ENCODE measurements at places on chromosomes 5 and 9.

GRCh38 chr5:56649569-56649968, 165.8 kb upstream of the MAP3K1 start:
- DNase-seq = no peak

DNA sequence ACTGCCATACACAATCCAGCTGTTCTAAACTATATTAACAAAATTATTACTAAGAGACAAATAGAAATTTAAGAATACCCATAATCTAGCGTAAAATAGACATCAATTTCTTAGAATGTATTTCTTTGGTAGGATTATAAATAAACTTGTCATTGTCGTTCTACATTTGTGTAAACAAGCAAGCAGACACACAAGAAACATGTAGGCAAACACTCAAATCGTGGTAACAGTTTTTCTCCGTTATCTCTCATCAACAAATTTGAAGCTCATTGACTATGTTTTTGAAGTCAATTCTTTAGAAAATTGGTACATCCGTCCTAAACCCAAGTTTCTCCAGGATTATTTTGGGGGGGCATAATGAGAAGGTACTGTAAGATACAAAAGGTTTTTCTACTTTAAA, 832.2 kb downstream of the DTWD2 start:
- no peak for DNase-seq

DNA sequence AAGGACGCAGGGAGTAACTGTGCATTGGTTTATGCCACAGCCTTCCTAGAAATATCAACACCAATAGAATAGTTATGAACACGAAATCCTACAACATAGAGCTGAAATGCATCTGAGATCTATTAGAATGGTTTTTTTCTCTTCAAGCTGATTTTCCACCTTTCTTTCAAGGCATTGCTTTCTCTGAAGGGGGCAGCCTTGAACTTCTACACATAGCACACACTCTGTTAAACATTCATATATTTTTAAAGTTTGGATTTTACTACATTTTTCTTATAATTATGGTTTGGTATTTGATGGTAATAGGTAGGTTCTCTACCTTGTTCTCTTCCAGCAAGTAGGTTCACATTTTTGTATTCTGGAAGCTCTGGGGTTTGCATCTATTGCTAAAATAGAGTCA, 661.8 kb downstream of the SEMA5A start:
- DNase-seq = no peak

GRCh38 chr5:178483620-178484019, 106.6 kb downstream of the COL23A1 start:
- DNase-seq = peak; percentile 45

DNA sequence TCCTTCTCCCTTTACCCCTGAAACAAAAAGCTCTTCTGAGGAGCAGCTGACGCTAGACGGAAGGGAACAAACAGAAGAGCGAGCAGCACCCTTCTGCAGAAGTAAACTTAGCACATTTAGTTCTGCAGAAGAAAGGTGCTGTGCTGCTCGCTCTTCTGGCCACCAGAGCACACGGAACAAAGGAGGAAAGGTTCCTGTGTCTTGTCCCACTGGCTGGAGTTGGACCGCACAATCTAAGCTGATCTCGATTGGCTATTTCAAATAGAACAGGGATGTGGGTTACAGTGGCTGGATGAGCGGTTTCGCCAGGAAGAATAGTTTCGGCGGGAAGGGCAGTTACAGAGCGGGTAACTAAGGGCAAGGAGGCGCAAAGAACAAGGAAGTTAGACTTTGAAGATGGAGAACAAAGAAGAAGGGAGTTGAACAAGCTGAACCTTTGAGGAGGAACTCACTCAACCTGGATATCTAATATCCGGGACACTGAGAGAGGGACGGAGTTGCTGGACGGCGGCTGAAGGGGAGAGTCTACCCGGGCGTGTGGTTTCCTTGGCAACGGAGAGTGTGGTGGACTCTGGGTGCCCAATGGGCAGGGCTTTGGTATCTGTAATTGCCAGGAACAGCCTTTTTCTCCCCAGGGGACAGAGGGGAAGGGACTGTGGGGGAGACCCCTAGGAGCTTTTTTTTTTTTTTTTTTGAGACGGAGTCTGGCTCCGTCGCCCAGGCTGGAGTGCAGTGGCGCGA, 7.1 kb downstream of the GTF3C5 start:
- DNase-seq = no peak

DNA sequence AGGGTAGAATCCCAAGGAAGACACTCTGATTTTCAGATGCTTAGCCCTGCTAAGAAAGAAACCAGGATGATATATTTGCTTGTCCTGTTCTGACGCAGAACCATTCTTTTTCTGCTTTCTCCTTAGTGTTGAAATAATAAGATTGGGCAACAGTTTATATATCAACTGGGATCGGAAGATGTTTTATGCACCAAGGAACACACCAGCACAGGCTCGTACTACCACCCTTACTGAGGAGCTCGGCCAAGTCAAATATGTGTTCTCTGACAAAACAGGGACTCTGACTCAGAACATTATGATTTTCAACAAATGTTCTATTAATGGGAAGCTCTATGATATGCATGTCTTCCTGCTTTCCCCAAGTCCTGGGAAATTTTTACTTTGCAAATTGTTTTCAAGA, 19.0 kb upstream of the RUSC2 start:
- no peak for DNase-seq

DNA sequence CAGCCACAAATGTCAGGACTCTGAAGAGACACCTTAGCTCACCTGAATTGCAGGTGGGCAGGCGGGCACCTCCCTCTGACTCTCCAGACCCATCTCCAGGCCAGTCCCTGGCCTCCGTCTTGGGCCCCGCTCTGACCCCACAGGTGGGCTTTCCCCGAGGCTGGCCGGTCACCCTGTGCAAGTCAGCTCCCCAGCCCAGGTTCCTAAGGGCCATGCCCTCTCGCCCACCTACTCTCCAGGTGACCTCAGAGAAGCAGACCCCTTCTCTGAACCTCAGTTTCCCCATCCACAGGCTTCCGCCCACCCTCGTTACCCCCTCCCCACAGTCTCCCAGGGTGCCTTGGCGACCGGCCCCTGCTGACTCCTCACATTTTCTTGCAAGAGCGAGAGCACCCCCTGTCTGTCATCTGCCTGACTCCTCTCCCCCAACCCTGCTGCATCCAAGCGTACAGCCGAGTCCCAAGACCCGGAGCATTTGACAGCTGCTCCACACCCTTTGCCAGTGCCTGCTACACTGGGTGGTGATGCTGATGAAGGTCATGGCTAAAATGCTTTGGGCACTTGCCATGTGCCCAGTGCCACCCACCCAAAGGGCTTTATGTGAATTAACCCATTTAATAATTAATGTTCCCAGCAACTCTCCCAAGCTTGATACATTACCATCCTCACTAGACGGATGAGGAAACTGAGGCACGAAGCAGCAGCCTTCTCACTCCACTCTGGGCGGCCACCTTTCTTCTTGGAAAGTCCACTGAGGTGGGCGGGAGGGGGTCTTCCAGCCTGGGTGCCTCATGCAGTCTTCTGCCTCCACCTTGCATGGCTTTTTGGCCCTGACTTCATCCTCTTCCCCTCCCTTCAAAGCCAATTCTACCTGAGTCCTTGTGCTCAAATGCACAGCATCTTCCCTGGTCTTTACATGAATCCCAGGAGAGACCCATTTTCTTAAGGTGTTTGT, 51.1 kb upstream of the ORM1 start:
- DNase-seq = no peak

DNA sequence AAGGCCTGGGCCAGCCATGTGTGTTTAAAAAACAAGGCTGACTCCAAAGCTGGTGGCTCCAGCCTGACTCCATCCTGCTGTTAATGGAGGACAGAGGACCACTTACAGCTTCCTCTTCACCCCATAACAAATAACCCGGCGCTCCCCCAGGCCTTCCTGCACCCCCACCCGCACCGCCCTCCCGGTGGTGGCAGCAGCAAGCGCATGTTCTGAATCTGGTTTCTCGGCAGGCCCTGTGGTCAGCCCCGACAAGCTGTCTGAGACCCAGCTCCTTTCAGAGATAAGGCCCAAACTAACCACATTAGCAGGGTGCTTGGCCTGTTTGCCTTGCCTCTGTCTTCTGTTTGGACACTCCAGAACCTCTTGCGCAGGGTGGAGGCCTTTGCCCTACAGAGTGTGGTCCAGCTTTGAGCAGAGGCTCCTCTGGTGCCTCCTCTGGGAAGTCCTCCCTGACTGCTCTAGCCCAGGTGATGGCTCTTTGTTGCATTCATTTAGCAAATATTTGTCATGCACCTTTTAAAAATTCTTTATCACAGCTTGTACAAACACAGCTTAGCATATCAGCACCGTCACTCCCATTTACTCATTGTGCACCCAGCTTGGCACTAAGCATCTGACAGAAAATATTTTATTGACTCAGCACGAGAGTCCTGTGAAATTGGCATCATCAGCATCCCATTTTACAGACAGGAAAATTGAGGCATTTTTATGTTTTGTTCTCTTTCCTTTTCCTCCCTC, 78.4 kb downstream of the NDFIP1 start:
- peak; percentile 1 for DNase-seq

DNA sequence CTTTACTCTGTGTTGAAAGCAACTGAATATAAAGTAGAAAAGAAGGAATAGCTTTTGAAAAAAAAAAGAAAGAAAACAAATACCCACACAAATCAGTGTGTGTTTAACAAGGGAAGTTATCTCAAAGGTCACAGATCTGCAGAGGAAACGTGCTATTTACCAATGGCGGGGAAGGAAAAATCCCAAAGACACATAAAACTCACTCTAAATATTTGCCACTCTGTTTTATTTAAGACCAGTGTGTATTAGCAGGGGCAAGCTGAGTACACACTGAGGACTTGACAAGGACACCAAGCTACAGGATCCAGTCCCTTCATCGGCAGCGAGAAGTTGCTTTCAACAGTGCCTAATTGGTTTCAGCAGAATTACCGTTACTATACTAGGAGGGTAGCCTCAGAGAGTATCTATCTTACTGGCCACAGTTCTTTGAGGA, 252.5 kb downstream of the DEPDC1B start:
- no peak for DNase-seq

GRCh38 chr9:99414321-99414720, 192.2 kb downstream of the SEC61B start:
- no peak for DNase-seq

DNA sequence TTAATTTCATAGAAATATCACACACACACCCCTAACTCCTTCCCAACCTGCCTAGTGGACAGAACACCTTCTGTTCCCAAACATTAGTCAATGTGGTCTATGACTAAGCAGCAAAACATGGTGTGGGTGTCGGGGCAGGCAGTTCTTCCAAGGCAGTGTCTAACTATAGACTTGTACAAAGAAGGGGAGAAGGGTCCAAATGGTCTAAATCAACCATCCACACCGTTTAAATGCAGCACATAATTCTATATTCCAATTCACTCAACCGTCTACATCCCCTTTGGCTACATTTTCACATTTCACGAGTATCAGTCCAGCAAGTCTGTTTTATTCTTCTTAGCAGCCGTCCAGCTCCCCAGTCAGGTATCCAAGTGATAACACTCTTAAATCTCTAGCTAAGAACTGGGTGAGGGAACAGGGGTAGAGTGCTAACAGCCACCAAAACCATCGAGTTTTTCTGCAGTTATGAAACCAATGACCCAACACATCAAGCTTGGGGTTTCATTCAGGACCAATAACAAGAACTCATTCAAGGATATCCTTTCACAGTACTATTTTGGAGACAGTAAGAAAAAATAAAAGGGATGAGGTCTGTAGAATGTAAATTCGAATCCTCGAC, 3.3 kb downstream of the ZNF608 start:
- DNase-seq = no peak

- DNase-seq = no peak
These were observed 341.4 kb downstream of the DIRAS2 start for GRCh38 chr9:90301277-90301653.

GRCh38 chr9:93025736-93026135, 32.8 kb upstream of the SUSD3 start:
- DNase-seq = no peak

- no peak for DNase-seq
These were observed 803.4 kb upstream of the CDH10 start for GRCh38 chr5:25448190-25448621.

- DNase-seq = no peak
These were observed 280.8 kb downstream of the SLIT3 start for GRCh38 chr5:169020102-169020501.

- DNase-seq = no peak
These were observed 307.7 kb downstream of the ADGRV1 start for GRCh38 chr5:90866333-90866732.

- DNase-seq = no peak
These were observed 67.1 kb downstream of the KLF4 start for GRCh38 chr9:107422189-107423185.

DNA sequence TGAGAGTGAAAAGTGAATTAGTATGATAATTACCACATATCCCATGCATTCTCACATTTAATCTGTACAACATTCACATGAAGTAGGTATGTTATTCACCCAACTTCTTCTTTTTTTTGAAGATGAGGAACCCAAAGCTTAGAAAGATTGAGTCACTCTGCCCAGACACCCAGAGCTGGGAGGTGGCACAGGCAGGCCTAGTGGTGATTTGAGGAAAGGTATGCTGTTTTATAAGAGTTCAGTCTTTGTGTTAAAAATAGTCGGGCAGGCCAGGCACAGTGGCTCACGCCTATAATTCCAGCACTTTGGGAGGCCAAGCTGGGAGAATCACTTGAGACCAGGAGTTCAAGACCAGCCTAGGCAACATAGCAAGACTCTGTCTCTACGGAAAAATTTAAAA, 285.3 kb downstream of the NR3C1 start:
- no peak for DNase-seq

GRCh38 chr9:77647267-77648233, 572 bp downstream of the GNA14 start:
- no peak for DNase-seq

DNA sequence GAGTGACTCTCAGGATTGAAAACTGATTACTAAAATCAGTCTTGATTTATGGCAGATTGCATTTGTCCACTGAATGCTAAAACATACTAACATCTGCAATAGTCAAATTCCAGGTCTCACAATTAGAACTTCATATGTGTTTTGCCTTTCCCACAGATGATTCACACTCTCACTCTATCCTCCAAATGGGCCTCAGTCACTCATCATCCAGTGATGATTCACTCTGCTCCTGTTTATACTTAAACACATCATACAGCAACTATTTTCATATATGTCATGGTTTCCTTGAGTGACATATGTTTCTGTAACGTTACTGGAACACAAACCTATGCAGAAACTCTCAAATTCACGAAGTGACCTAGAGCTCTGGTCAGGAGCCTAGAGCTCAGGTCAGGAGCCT, 512.9 kb downstream of the HINT1 start:
- no peak for DNase-seq

DNA sequence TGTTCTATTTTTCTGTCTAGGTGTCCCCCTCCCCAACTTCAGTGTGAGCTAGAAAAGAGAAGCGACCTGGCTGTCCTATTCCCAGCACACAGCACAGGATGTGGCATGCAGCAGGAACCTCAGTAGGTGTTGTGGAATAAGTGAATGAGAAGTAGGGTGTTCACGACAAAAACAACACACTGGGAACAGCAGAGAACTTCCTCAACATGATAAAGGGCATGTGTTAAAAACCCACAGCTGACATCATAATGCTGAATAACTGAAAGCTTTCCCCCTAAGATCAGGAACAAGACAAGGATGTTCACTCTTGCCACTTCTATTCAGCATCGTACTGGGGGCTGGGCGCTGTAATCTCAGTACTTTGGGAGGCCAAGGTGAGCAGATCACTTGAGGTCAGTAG, 155.6 kb upstream of the ZNF618 start:
- no peak for DNase-seq

- no peak for DNase-seq
These were observed 33.8 kb upstream of the COL15A1 start for GRCh38 chr9:98909935-98910334.

GRCh38 chr5:166625210-166625865, 1666.1 kb upstream of the WWC1 start:
- no peak for DNase-seq
